ENCODE measurements at places on chromosomes 7 and 10.

GRCh38 chr10:76665029-76665428 is 972.6 kb downstream of the KCNMA1 start:
- no peak for DNase-seq

DNA sequence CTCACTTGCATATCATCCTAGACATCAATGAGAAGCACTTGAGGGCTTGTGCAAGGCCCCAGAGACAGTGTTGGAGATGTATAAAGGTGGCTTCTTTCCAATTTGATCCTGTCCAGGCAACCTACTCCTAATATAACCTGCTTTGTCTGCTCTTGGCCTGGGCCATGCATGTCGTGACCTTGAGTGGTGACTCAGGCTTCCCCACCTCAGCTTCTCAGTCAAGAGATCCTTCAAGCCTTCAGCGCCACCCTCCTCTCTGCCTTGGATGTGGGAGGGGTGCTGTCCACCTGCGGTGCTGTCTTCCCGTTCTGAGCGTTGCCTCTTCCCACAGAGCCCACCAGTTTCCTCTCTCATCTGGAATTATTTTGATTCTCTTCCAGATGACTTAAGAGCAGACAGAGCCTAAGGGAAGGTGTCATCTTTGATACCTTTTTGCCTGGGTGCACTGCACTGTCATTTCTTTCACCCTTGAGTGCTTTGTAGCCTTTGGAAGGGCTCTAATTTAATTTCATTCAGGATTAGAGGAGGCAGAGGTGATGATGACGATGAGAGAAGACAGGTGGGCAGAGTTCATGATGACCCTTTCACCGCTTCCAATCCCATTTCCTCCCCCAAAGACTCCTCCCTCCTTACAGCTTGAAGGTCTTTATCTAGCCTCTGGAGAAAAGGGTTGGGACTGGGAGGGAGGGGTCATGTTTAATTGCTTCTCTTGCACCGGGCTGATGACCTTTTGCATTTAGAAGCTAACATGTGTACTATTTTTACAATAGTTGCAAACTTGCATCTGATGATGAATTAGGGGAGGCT is 6.9 kb downstream of the LSMEM1 start:
- no peak for DNase-seq

- DNase-seq: no peak
Measured at GRCh38 chr10:5419466-5420094, 7.2 kb downstream of the NET1 start.

DNA sequence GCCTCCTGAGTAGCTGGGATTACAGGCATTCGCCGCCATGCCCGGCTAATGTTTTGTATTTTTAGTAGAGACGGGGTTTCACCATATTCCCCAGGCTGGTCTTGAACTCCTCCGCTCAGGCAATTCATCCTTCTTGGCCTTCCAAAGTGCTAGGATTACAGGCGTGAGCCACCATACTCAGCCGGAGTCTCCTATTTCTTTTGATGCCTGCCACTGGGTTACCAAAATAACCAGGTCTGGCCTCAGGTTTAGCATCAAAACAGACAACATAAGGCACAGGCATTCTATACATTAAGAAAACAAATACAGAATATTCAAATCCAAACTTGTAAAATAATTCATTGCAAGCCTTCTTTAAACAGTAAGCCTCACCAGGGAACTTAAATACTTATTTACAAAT is 289.8 kb upstream of the IMMP2L start:
- no peak for DNase-seq

- DNase-seq: no peak
Measured at GRCh38 chr7:4166340-4166739, 515.8 kb upstream of the FOXK1 start.

DNA sequence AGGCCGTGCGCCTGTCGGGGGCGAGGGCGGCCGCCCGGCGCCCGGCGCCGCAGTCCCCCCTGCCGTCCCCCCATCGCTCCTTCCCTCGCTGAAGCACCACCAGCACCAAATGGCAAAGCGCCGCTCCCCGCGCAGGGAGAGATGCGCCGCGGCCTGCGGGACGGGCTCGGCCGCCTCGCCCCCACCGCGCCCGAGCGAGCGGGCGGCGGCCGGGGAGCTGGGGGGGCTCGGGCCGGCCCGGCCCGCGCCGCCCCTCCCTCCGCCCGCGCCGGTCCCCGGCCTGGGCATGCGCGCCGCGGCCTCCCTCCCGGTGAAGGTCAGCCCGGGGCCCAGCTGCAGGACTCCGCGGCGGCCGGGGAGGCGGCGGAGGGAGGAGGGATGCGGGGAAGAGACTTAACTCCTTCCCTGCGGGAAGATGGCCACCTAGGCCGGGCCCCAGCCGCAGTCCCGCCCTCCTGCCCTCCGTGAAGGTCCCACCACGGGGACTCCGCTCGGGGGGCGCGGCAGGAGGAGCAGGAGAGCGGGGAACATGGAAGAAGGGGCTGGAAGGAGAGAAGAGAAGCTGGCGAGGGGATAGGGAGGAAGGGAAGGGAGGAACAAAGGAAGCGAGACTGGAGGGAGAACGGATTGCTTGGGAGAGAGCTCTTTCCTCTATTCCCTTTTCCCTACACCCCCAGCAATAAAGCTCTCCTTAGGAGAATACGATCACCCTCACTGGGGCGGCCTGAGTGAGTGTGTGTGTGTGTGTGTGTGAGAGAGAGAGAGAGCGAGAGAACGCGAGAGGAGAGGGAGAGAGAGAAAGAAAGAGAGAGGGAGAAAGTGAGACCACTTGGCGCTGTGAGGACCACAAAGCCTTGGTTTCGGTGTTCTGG is 3.4 kb upstream of the SMARCD3 start:
- DNase-seq: no peak

GRCh38 chr10:44974628-44975430 is 3.8 kb downstream of the DEPP1 start:
- peak; percentile 57 for DNase-seq

GRCh38 chr10:127563718-127564553 is 14.8 kb downstream of the NPS start:
- peak; percentile 2 for DNase-seq

GRCh38 chr10:72682638-72683037 is 9.3 kb upstream of the MCU start:
- DNase-seq: no peak

DNA sequence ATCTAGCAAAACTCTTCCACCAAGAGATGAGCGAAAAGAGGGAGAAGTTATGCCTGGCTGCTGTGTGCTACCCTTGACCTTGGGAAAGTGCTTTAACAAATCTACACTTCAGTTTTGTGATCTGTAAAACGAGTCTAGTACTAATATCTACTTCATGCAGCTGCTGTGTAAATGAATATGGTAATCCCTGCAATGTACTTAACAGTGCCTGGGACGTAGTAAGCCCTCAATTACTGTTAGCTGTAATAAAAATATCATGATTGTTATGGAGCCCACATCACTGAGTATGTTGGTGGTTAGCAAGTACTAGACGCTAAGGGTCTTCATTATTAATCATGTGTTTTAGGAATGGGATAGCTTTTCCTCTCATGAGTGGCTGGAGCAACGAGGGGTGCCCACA is 80.5 kb downstream of the LYZL1 start:
- DNase-seq: no peak

DNA sequence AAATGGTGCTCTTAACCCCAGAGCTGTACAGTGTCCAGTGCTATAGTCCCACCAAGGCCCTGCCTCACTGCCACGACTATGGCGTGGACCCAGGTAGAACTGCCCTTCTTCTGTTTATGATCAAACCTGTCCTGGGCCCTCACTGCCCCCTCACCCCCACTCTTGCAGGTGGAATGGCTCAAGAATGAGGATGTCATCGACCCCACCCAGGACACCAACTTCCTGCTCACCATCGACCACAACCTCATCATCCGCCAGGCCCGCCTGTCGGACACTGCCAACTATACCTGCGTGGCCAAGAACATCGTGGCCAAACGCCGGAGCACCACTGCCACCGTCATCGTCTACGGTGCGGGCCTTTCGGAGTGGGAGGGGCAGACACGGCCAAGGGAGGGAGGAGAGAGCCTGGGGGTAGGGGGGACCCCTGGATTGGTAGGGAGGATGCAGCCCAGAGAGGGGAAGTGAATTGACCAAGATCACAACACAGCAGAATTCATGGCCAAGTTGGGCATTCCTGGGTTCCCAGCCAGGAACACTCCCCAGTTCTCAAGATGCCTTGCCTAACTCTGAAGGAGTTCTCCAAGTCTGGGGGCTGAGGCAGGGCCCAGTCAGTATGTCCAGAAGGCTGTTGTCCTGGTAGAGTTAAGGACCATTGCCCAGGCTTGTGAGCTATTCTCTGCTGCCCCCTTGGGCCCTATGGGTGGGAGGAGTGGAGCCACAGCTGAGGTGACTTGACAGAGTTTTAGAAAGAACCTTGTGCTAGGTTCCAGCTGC is 32.4 kb upstream of the SLC29A3 start:
- no peak for DNase-seq

DNA sequence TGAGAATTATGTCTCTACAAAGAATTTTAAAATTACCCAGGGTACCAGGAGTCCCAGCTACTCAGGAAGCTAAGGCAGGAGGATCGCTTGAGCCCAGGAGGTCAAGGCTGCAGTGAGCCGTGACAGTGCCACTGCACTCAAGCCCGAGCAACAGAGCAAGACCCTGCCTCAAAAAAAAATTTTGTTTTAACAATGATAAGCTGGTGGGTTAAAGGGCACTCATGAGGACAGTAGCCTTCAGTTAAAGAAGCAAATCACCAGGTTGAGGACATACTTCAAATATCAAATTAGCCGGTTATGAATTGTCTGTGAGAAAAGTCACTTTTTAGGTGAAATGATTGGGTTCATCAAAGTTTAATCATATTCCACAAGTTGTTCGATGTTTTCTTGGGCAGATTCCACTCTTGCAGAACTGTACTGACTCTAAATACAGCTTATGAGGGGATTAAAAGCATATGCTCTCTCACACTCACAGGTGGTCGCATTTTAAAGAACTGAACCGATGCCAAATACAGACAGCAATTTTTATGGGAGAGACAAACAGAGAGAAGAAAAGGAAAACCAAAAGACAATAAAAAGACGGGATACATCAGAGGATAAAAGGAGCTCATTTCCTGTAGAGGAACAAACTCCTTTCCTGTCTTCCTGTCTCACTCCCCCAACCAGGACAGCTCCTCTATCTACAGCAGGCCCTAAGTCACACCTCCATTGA is 582.8 kb upstream of the NRP1 start:
- DNase-seq: no peak

DNA sequence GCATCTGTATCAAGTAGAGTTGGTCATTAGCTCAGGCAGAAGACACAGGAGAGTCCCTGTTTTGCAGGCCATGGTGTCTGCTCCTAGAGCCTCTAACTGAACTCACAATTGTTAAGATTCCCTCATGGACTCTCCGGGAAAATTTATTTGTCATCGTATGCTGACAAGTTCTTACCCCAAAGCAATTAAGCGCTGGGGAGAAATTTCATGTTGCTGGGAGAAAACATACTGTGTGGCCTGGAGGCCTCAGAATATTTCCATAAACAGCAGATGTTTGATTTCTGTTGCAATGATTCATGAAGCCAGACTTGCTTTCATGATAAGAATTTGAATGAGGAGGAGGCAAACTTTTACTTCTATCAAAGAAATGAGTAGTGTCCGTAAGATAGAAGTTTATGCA is 583.2 kb downstream of the GATA3 start:
- no peak for DNase-seq

- DNase-seq: no peak
Measured at GRCh38 chr10:11705722-11706121, 36.5 kb upstream of the ECHDC3 start.

- DNase-seq: no peak
Measured at GRCh38 chr10:29608062-29608461, 26.7 kb downstream of the SVIL start.

DNA sequence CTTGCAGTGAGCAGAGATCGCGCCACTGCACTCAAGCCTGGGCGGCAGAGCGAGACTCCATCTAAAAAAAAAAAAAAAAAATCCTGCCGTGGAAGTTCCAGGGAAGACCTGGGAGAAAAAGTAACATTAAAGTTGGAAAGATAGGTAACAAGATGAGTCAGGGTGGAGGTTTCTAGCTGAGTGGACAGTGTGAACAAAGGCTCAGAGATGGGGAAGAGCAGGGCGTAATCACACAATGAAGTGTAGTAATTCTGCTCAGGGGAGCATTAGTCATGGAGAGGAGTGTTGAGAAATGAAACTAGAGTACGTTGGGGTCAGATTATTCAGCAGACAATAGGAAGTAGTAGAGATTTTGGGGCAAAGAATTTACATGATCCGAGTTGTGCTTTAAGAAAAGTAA is 21.6 kb upstream of the WASL start:
- DNase-seq: no peak

DNA sequence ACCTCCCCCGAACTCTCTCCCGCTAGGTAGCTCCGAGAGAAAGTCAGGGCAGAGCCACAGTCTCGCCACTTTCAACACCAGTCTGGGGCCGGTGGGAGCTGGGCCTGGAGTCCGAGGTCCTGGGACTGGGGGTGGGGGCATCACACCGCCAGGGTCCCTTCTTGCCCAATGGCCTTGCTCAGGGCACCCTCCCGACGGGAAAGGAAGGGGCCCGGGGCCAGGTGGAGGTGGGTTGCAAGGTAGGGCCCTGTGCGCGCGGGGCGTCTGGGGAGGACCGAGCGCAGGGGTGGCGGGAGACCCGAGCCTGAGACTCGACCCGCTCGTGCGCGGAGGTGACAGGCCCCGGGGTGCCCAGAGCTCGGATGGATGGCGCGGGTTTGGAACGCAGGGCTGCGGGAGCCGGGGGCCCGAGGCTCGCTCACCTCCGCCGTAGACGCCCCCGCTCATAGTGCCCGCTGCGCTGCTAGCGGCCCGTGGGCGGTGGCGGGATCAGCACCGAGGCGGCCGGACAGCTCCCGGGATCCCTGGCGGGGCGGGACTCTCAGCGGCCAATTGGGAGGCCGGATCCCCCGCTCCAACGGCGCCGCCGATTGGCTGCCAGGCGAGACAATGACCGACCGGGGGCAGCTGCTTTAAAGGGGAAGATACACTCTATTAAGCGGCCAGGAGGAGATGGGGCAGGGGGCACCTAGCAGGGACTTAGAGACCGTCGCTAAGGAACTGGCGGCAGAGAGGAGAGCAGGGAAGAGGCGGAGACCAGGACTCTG is at the start of gene ACTL6B:
TSS of gene ACTL6B (minus strand) at position 541 of the 767 bp plus-strand sequence. CDS start at position 447, 94 bp downstream.
- DNase-seq: no peak

DNA sequence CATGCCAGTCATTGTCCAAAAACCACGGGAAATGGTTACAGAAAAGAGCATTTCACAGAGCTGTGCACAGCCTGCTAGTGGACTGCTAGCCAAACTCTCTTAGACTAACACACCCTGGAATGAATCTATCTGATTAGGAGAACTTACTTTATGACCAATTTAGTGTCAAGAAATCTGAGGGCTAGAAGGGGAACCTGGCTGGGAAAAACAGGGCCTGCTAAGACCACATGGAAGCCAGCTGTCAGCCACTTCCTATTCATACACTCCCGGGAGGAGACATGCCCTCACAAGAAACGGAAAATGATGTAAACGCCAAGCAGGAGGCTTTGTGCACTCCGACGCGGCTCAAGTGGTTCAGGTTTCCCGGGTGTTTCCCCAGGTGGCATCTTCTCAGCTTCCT is 54.8 kb downstream of the MPP7 start:
- DNase-seq: no peak

DNA sequence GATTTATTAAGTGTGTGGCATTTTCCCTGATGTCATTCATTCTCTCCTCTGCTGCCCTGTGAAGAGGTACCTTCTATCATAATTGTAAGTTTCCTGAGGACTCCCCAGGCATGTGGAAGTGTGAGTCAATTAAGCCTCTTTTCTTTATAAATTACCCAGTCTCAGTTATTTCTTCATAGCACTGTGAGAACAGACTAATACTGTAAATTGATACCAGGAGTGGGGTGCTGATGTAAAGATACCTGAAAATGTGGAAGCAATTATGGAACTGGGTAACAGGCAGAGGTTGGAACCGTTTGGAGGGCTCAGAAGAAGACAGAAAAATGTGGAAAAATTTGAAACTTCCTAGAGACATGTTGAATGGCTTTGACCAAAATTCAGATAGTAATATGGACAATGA is 711.8 kb upstream of the GRM3 start:
- no peak for DNase-seq

- DNase-seq: no peak
Measured at GRCh38 chr7:47666164-47666862, 84.4 kb upstream of the TNS3 start.

Data from stimulated activated CD8-positive, alpha-beta memory T cell treated with anti-CD3 and anti-CD28 coated beads, Interleukin-15, amount 100 ng/mL, for 24 hours (primary cell).